ENCODE measurements at places on chromosomes 5 and 9.
A peak's percentile ranks its signal among the peaks of the same experiment; 100 is the strongest.

GRCh38 chr5:127186657-127187056 lies 103.9 kb upstream of the MEGF10 start:
- no peak for DNase-seq

GRCh38 chr9:108831496-108832178 lies 24.1 kb downstream of the ACTL7B start:
- no peak for DNase-seq

DNA sequence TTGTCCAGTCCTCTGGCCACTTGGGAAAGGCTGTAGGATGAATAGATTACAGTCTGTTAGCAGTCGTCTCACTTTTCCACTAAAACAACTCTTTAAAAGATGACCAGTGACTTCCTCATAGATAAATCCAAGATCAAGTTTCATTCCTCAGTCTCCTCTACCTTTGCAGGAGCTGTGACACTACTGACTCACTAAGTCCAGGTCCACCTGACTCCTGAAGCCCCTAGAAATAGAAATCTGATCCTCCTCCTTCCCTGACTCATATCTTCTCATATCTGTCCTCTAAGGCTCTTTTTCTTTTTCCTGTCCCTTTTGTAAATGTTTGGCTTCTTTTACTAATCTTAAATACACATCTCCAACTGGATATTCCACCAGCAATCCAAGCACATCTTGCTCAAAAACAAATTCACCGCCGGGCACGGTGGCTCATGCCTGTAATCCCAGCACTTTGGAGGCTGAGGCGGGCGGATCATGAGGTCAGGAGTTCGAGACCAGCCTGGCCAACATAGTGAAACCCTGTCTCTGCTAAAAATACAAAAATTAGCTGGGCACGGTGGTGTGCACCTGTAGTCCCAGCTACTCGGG lies 2.6 kb downstream of the CCDC125 start:
- DNase-seq, result no peak

DNA sequence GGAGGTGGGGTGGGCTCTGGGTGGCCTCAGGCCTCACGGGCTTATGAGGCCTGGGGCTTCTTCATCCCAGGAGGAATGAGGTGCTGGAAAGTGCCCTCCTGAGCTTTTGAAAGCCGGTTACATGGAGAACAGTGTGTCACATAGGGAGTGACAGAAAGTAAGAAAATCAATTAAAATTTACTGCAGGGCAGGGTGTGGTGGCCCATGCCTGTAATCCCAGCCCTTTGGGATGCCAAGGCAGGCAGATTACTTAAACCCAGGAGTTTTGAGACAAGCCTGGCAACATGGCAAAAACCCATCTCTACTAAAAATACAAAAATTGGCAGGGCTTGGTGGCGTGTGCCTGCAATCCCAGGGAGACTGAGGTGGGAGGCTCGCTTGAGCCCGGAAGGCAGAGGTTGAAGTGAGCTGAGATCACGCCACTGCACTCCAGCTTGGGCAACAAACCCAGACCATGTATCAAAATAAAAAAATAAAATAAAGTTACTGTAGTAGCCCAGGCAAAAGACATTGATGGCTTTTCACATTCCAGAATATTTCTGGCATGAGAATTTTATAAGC lies 125.8 kb upstream of the DAPK1 start:
- no peak for DNase-seq

DNA sequence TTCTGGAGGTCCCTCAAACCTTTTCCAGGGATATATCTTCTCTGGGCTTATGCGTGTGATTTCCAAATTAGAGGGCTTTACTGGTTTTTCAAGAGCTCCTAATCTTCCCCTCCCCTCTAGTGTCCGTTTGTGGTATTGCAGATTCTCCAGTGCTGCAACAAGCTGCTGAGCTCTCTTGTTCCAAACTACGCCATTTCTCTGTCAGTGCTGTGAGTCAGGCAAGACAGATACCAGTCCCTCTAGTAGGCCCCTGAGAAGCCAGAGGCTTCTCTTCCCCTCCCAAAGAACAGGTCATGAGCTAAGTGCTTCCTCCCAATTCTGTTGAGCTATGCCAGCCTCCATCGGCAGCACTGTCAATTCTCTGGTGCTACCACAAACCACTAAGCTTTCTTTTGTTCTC lies 149.5 kb downstream of the FANCC start:
- DNase-seq, result peak; percentile 83

- no peak for DNase-seq
Observed at GRCh38 chr9:95116002-95116807, 201.3 kb downstream of the FANCC start.

- no peak for DNase-seq
Observed at GRCh38 chr5:177189416-177189815, 55.8 kb downstream of the NSD1 start.

GRCh38 chr9:5511935-5512580 lies 1.7 kb downstream of the PDCD1LG2 start:
- no peak for DNase-seq

DNA sequence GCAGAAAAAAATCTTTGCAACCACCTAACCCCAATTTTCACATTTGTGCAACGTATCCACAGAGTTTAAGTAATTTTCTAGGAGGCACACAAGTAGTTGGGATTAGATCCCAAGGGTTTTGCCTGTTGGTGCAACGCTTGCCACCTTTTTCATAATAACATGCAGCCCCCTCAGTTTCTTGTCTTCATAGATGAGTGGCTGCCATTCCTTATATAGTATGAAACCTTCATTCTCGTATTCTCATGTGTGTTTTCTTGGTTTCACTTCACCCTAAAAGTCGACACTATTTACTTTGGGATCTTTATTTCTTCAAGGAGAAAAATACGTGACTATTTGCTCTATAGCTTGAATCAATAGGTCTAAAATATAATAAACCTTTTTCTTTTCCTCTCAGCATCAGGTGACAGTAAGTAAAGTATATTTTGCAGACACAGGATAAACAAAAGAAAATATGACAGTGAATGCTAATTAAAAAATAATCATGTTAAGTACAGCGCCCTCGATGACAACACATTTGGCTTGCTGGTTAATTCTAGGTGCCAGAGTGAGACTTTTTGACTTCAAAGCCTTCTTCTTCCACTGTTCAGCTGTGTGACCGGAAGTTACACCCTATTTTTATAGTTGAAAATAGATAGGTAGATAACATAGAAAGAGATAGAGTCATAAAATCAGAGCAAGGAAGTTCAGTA lies 342.8 kb upstream of the CCNG1 start:
- DNase-seq, result no peak

- DNase-seq, result no peak
Observed at GRCh38 chr9:26662476-26662875, 230.1 kb downstream of the CAAP1 start.

DNA sequence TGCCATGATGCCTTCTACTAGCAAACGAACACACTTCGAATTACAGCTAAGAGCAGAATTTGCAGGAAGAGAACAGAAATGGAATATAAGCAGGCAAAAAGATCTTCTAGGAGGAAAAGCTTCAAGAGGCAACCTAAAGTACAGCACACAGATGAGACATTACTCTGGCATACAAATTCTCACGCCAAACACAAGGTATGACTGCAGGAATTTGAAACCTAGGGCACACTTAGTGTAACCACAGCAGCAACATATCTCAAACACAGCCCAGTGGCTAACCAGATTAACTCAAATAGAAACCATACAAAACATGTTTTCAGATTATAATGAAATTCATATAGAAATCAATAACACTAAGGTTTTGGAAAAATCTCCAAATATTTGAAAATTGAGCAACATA lies 481.0 kb upstream of the RGMB start:
- DNase-seq, result no peak

- no peak for DNase-seq
Observed at GRCh38 chr9:120879446-120879845, 2.5 kb upstream of the PHF19 start.

GRCh38 chr5:37391591-37391990 lies 12.5 kb downstream of the WDR70 start:
- no peak for DNase-seq

GRCh38 chr5:176542596-176543427 lies 5.6 kb upstream of the RNF44 start:
- DNase-seq, result no peak

DNA sequence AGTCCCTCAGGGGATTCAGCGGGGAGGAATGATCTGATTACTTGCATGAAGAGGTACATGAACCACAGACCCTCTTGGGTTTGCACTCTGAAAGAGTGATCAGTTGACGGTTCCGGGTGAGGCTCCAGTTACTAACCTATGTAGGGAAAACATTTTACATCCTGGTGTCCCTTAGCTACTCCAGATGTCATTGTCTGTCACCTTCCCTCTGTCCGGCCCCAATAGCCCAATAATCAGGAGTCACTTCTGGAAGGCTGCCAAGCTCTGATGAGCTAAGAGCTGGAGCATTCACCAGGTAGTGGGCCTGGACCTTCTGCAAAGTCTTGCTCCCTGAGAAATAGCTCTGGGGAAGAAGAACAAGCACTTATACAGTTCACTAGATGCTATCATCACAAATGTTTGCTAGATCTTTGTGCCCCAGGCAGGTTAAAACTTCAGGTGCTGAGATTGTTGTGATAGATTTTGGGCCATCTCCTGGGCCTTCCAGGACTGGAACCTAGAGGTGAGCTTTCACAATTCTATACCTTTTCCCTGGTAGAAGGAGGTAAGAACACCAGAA lies 64.5 kb downstream of the ENTREP1 start:
- no peak for DNase-seq

GRCh38 chr5:50958852-50959457 lies 292.5 kb downstream of the PARP8 start:
- DNase-seq, result peak; percentile 10

- DNase-seq, result no peak
Observed at GRCh38 chr5:154962494-154962893, 21.6 kb downstream of the MRPL22 start.

- no peak for DNase-seq
Observed at GRCh38 chr5:9460885-9461645, 84.8 kb downstream of the SEMA5A start.

DNA sequence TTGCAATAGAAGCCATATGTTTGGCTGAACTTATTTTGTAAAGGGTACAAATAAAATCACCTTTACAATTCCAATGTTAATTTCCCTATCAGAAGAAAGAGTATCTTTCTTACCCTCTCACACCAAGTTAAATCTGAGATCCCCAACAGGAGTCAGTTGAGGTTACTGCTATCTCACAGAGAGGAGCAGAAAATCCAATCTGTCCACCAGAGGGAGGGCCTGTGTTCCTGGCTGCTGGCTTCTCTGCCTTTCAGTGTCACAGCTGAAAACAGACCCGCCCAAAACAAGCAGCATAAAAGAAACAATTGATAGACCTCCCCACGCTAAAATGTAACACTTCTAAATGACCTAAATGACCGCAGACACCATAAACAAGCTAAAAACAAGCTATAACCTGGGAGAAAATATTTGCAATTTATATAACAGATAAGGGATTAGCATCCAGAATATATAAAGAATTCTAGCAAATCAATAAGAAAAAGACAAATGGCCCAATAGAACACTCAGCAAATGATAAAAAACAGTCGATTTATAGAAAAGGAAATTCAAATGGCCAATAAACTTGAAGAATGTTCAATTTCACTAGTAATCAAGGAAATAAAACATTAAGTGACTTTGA lies 24.5 kb upstream of the MVB12B start:
- peak; percentile 20 for DNase-seq

DNA sequence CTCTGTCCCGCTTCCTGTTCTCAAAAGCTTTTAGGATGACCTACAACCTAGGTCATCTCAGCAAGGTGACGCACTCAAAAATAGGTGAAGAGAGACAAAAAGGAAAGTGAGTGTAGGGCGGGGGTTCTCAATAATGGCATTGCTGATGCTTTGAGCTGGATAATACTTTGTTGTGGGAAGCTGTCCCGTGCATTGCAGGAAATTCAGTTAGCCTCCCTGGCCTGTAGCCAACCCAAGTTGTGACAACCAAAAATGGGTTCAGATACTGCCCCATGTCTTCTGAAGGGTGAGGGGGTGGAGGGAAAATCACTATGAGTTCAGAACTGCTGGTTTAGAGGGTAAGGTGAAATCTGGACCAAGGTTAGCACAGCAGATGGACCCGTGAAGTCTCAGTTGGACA lies 151.4 kb downstream of the MAST4 start:
- no peak for DNase-seq

GRCh38 chr5:7947301-7947700 lies 78.4 kb downstream of the MTRR start:
- no peak for DNase-seq

GRCh38 chr9:135796784-135797485 lies 95.0 kb downstream of the KCNT1 start:
- no peak for DNase-seq

DNA sequence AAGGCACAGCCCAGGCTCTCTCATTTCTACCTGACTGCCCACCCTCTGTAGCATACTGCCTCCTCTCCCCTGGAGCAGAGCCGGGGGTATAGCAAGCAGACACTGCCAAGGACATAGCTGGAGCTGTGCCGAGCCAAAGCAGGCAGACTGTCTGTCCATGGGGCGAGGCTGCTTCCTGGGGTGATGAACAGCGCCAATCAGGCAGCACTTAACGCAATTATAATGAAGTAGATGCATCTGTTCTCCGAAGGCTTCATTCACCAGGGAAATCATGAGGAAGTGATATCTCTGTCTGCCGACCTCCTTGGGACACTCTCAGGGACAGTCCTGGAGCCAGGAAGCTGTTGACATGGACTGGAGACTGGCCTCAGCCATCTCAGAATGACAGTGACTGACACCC lies 230.7 kb downstream of the ASTN2 start:
- DNase-seq, result no peak

DNA sequence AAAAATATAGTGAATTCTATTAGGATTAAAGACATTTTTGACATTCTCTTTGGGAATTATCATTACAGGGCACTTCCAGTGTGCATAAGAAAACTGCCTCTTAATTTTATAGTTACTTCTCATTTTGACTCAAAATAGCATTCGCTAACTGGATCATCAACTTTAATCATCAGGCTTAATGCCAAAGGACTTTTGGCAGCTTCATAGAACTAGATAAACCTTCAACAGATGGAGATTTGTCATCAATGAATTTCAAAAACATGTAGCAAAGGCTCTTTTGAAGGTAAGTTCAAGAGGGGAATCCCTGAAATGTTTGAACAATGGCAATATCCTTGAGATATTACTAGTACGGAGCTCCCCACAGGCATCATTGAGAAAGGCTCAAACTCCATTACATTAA lies 447.2 kb downstream of the PDE4D start:
- DNase-seq, result no peak

- DNase-seq, result no peak
Observed at GRCh38 chr5:180343831-180344695, 9.1 kb downstream of the GFPT2 start.

DNA sequence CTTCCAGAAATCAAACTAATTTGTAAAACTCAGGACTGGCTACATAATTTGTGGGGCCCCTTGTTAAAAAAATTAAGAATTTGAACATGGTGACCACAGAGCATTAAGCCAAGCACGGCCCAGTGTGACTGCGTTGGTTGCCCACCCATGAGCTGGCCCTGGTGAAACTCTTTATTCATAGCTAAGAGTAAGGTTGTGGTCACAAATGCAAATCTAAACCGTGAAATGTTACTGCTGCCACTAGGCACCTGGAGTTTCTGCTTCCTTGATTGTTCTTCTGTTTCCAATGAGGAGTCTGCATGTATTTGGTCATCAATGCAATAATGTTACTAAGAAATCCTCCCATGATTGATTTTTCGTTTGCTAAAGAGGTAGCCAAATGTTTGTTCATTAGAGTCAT lies 4.2 kb downstream of the GCNT1 start:
- DNase-seq, result no peak

GRCh38 chr5:59583810-59584562 lies 309.5 kb downstream of the PDE4D start:
- no peak for DNase-seq

Data from smooth muscle cell of the brain vasculature (primary cell).